ENCODE measurements at places on chromosomes 1 and 21. TPM values are rescaled to one million over a fixed set of nuclear protein-coding genes. Genes with fewer than 3 reads are reported as not detected.

The S100A13 gene
- total RNA-seq, result 142 TPM

The CLIC4 gene
- 842 TPM for total RNA-seq

The PRKCZ gene
- 5.8 TPM for total RNA-seq

The UBE4B gene
- 64.2 TPM for total RNA-seq

The FCRL3 gene
- not detected for total RNA-seq

The BGLAP gene
- total RNA-seq, result not detected

The DIRAS3 gene
- total RNA-seq, result 0.43 TPM

The POMGNT1 gene
- 49.8 TPM for total RNA-seq

The PDC gene
- not detected for total RNA-seq

The USH2A gene
- total RNA-seq, result under 0.01 TPM

The RIMS3 gene
- 0.52 TPM for total RNA-seq

The GBP7 gene
- total RNA-seq, result not detected

The HFM1 gene
- 2.2 TPM for total RNA-seq

The BMP8B gene
- total RNA-seq, result not detected

The PAFAH2 gene
- 9.5 TPM for total RNA-seq

The MARCKSL1 gene
- 10.1 TPM for total RNA-seq

The FAM131C gene
- total RNA-seq, result 0.26 TPM

The TCEA3 gene
- total RNA-seq, result 71.5 TPM

All from articular chondrocyte of knee joint (primary cell).